Kidney (tissue), 22 donors: ENCODE measurements at places on chromosomes 3 and 15.

DNA sequence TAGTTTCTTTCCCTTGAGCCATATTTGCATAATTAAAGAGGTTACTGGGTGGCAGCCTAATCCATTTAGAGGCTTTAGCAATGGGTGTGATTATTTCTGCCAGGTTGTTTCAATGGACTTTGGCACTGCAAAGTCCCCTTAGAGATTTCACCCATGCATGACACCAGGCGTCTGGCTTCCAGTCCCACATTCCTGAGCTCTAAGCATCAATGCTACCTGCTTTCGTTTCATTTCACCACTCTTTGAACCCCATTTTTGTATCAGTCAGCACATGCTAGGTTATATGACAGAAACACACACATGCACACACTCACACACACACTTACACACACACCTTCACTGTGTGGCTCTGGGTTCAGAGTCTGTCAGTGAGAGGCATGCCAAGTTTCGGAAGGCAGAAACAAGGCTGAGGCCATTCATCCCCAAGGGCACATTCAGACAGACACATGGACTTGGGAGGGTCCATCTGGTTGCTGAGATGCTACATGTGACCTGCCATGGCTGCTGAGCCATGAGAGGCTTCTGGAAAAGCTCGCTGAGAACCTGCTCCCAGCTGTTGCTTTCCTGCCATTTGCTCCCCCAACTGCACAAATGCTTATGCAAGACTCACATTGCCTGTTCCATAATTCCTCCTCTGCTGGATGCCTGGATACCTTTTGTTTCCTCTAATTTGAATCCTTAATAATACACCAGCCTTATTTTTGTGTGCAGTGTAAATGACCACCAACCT, 354.1 kb downstream of the GABRG3 start:
- DNase-seq, result peak; percentile 40

DNA sequence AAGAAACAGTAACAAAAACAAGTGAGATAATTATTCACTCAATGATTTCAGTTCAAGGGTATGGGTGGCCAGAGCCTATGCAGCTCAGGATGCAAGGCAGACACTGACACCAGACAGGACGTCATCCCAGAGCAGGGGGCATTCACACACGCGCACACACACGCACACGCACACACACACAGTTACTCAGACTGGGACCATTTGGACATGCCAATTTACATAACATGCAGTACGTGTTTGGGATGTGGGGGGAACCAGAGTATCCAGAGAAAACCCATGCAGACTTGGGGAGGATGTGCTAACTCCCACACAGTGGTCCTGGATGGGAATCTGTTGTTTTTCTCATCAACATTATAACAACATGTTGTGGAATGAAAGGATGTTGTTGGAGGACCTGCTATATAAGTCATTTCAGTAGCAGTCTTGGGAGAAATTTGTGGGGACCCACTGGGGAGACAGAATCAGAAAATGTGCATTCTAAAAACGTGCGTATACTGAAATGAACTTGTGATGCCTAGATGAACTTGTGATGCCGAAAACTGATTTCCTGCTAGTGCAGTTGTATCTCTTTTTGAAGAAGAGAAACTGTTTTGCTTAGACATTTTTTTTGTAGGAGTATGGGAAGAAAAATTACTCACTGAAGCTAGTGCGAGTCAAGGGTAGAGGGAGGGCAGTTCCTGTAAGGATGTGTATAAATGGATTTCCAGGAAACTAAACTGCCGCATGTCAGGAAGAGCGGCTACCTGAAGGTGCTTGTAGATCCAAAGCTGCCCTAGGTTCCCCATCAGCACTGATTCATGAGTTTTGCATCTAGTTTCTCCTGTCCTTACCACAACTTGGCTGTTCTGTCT, 25.2 kb downstream of the CD200 start:
- DNase-seq, result no peak

DNA sequence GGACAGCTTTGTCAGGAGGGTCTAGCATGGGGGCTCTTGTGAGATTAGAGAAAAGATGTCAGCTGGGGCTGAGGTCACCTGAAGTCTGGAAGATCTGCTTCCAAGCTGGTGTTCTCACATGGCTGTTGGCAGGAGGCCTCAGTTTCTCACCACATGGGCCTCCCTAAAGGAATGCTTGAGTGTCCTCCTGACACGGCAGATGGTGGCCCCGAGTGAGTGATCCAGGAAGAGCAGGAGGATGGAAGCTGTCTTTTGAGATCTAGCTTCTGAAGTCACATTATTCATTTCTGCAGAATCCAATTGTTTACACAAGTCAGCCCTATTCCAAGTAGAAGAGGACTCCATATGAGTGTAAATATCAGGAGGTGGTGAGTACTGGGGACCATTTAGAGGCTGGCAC, 344.0 kb upstream of the PROK2 start:
- DNase-seq, result no peak

DNA sequence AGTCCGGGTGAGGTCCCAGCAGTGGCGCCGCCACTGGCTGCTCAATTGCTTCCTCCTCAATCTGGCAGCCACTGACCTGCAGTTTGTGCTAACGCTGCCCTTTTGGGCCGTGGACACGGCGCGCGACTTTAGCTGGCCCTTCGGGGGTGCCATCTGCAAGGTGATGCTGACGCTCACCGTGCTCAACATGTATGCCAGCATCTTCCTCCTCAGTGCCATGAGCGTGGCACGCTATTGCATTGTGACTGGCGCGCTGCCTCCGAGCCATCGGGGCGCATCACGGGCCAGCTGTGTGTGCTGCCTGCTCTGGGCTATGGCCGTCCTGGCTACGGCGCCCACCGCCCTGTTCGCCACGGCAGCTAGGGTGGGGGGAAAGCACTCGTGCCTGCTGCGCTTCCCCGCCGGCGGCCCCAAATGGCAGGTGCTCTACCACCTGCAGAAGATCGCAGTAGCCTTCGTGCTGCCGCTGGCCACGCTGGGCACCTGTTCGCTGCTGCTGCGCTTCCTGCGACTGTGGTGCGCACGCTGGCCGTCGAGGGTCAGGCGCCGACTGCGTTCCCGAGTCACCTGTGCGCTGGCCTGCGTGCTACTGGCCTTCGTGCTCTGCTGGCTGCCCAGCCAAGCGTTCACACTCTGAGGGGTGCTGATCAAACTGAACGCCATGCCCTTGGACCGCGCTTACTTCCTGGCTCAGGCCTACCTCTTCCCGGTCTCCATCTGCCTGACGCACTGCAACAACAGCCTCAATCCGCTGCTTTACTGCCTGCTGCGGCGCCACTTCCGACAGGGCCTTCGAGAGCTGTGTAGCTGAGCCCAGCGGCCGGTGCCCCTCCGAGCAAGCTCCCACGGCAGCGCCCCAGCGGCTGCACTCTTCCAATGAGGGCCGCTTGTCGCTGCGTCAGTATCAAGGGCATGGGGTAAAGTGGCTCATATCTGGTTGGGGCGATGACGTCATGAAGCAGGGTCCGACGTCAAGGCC, 20.3 kb upstream of the ADAMTS7 start:
- peak; percentile 49 for DNase-seq

DNA sequence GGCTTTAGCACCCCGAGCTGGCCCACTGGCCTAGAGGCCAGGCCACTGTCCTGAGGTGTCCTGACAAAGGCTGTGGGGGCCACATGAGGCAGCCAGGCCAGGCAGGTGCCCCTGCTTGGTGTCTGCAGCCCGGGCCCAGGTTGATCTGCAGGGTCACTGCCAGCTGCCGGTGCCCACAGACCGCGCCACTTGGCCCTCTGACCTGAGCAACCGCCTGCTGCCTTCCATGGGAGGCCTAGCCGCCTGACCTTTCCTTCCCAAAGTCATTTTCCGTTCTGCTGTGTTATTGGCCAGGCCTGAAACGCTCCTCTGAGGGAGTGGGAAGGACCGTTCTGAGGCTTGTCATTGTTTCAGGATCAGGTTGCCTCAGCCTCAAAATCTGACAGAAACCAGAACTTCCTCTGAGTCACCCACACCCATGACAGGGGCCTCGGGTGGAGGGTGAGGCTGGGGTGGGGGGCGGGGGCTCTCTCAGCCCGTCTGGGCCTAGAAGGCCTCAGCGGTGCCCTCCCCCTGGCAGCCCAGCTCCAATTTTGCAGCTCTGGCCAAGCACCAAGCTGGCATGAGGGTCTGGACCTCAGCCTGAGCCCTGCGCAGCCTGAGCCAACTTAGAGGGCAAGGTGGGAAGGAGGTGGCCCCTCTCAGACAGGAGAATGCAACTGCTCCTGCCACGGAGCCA, 140.7 kb upstream of the MEF2A start:
- DNase-seq, result peak; percentile 79

DNA sequence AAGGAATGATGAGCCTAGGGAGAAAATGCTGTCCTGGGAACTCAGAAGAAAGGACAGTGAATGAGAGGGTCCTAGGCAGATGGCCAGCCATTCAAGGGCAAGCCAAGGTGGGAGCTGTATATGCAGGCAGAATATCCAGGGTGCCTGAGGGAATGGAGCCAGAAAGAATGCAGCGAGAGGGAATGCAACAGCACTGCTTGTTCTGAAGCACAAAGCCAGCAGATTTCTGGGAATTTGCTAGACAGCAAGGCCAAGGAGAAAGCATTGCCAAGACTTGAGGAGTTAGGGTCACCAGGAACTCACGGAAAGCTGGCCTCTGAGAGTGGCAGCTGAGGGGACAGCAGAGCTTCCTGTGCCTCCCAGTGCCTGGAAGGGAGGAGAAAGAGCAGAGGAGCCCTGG, 200.6 kb downstream of the MYRIP start:
- no peak for DNase-seq

DNA sequence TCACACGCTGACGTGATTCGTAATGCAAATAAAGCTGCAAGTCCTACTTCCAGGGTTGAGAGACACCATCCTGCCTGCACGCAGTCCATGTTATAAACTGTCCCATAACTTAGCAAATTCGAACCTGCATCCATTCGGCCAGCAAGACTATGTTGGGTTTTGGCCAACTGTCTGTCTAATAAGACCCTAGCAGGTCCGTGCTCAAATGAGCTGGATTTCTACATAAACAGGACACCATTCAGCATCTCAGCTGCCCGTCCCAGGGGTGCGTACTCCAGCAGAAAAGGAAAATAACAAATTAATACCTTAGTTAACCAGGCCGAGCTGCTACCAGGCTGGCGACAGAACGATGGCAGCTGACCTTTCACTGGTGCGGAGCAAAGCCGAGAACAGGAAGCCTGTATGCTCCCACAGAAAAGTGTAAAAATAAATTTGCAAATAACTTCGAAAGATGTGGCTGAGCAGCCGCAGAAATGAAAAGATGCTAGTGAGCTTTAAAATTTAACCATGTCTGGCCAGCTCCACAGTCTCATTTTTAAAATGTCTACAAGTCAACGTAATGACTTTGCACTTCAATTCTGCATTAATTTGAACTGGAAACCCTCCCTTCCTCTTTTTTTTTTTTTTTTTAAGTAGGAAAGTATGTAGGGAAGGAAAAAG, 97.1 kb upstream of the SNRPA1 start:
- no peak for DNase-seq

DNA sequence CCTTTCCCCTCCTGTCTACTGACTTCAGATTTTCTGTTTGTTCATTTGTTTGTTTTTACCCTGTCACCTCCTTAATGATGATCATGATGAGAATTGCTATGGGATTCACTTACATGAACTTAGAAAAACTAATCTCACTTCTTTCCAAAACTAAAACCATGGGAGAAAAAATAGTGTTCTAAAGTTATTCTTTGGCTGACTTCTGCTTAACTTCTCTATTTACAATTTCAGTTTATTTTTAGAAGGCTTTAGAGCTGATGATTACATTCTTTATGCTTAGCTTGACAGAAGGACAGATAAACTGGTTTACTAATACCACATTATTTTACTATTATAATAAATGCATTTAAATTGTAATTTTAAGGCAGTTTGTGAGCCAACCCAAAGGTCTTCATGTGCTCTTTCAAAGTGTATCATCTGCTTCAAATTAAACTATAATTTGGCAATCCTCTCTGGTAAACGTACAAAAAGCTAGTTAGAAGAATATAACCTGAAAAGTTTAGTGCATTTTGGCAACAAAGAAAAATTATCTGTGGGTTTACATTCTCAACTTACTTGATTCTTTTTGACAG, 676.8 kb upstream of the UBE2E2 start:
- DNase-seq, result no peak

DNA sequence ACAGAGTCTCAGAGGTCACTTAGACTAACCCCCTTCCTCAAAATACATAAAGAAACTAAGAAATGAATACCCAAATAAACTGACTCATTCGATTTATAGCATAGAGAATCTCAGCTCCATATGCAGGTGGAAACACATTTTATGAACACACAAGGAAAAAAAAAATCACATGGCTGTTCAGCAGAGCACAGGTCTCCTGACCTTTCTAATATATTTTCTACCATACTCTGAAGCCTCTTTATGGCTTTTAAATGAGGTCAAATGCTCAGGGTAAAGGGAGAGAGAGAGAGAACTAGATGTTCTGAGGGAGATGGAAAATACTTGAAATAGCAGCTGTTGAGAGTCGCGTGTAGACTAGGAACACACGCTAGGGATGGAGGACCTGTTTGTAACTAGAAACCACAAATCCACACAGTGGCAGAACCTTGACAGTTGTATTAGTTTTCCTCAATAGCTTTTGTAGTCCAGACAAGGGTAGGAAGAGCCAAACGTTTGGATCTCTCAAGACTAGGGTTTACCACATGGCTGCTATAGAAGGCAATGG, 165.3 kb downstream of the FMN1 start:
- no peak for DNase-seq

DNA sequence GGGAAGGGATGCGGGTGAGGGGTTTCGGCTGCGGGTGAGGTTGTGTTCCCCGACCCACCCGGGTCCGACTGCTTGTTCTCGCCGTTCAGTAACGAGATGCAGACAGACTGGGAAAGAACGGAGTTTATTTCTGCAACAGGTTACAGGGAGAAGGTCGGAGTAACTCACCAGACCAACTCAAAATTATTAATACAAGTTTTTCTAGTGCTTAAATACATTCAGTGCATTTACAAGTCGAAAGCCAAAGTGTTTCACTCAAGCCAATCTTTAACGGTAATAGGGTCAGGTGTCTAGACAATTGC, 492 bp upstream of the HIGD1A start:
- DNase-seq, result no peak

GRCh38 chr15:99347574-99347973, 96.3 kb downstream of the LRRC28 start:
- no peak for DNase-seq

DNA sequence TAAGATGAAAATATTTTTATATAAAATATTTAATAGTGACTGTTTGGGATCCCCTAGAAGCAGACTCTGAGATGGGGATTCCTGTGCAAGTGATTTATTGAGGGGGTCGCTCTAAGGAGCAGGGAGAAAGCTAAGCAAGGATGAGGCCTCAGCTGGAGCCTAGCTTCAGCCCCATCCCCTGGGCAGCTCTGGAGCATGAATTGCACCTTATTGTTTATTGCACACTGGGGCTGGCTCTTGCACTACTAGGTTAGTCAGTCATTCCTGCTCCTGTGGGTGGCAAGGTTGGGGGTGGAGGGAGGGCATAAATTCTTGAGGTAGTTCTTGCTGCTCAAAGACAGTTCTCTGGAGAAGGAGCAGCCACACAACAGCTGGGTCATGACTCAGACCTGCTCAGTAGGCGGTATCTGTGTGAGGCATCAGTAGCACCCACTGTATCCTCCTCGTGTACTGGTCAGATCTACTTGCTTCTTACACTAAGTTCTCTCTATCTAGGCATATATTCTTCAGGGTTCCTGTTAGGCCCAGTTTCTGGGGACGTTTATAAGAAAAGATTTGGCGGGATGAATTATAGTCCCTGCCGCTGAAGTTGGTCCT, 27.2 kb upstream of the TNFSF10 start:
- no peak for DNase-seq

GRCh38 chr3:129313665-129314385, 35.2 kb downstream of the HMCES start:
- peak; percentile 39 for DNase-seq
